ENCODE measurements at places on chromosomes 4 and X. TPM values are rescaled to one million over a fixed set of nuclear protein-coding genes. Genes with fewer than 3 reads are reported as not detected.
A peak's percentile ranks its signal among the peaks of the same experiment; 100 is the strongest.

- DNase-seq: no peak
- H3K4me1 ChIP-seq: no peaks in the 10 kb centered on the region
- peaks cover 5% of the 10 kb centered on the region for H3K36me3 ChIP-seq
- H3K27ac ChIP-seq: no peak overlapping the region
- H3K4me3 ChIP-seq: no peak overlapping the region
Observed at GRCh38 chrX:53241558-53241957, 16.6 kb upstream of the KDM5C start.

DNA sequence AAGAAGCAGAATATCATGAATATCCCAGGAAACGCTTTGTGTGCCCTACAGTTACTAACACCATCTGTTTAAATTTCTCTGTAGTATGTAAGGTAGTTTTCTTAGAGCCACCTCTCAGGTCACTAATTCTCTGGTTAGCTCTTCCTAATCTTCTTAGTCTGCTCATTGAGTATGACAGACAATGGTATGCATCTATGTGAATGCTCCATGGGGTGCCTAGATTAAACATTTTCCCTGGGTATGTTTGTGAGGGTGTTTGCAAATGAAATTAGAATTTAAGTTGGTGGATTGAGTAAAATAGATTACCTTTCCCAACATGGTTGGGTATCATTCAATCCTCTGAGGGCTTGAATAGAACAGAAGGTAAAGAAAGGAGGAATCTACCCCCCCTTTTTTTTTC is 233.0 kb downstream of the PCDH18 start:
- no peak overlapping the region for H3K4me3 ChIP-seq
- no peak for DNase-seq
- H3K27me3 ChIP-seq: no peaks in the 10 kb centered on the region

GRCh38 chr4:143359644-143360193 is 23.0 kb downstream of the GAB1 start:
- no peak overlapping the region for H3K4me3 ChIP-seq
- peaks cover 80% of the 10 kb centered on the region for H3K4me1 ChIP-seq
- no peaks in the 10 kb centered on the region for H3K36me3 ChIP-seq
- no peak for DNase-seq

DNA sequence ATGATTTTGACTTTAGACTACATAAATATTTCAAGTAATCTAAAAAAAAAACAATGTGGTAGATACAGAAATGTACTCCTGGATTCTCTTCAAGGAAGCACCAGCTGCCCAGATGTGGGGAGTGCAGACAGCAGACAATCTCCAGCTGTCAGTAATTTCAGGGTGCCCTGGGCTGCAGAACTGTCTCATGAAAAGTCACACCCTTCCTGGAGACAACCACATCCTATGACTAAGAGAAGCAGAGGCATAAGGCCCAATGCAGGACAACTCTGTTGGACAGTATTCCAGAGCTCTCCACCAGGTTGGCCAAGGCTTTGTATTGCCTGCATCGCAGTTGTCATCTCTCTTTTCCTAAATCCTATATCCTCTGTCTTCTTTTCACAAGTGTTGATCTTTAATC is 34.4 kb upstream of the BLTP1 start:
- no peak for DNase-seq
- H3K4me1 ChIP-seq: no peaks in the 10 kb centered on the region
- H3K36me3 ChIP-seq: no peaks in the 10 kb centered on the region
- no peaks in the 10 kb centered on the region for H3K27me3 ChIP-seq
- H3K4me3 ChIP-seq: no peak overlapping the region
- no peak overlapping the region for H3K27ac ChIP-seq

DNA sequence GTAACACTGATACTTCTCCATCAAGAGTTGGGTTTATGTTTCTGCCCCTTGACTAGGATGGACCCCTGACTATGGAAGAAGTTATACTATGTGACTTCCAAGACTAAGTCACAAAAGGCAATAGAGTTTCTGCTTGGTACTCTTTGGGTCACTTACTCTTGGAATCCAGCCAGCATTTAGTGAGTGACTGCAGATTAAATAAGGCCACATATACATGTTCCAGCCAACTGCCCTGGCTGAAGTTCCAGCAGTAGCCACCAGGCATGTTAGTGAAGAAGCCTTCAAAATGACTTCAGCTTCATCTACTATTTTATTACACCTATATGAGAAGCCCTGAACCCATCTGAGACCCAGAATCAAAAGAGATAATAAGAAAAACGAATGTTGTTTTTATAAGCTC is 524.0 kb downstream of the DMD start:
- H3K36me3 ChIP-seq: no peaks in the 10 kb centered on the region
- peak; percentile 3 for DNase-seq
- H3K27me3 ChIP-seq: no peaks in the 10 kb centered on the region
- H3K4me3 ChIP-seq: no peak overlapping the region
- H3K4me1 ChIP-seq: no peaks in the 10 kb centered on the region
- no peak overlapping the region for H3K27ac ChIP-seq

GRCh38 chr4:39548425-39549067 is 21.3 kb upstream of the UGDH start:
- DNase-seq: no peak
- H3K36me3 ChIP-seq: no peaks in the 10 kb centered on the region
- H3K4me1 ChIP-seq: peaks cover 12% of the 10 kb centered on the region

GRCh38 chrX:133594156-133594555 is 178.9 kb upstream of the GPC4 start:
- no peaks in the 10 kb centered on the region for H3K36me3 ChIP-seq
- no peak for DNase-seq
- no peaks in the 10 kb centered on the region for H3K27me3 ChIP-seq
- no peaks in the 10 kb centered on the region for H3K4me1 ChIP-seq
- no peak overlapping the region for H3K4me3 ChIP-seq
- H3K27ac ChIP-seq: no peak overlapping the region

Gene CCSER1
- total RNA-seq: 3.4 TPM

Gene ADGRG2
- total RNA-seq: 10.8 TPM

Gene RTL5
- 0.94 TPM for total RNA-seq

Gene CT45A2
- not detected for total RNA-seq

Gene NAA11
- total RNA-seq: not detected

Gene CLDN22
- not detected for total RNA-seq

Gene ZFYVE28
- total RNA-seq: 4.6 TPM

Gene PRDM8
- total RNA-seq: not detected

Gene SHOX
- not detected for total RNA-seq

All from GM23338 (cell line).